ENCODE measurements at places on chromosomes 2 and 18.

DNA sequence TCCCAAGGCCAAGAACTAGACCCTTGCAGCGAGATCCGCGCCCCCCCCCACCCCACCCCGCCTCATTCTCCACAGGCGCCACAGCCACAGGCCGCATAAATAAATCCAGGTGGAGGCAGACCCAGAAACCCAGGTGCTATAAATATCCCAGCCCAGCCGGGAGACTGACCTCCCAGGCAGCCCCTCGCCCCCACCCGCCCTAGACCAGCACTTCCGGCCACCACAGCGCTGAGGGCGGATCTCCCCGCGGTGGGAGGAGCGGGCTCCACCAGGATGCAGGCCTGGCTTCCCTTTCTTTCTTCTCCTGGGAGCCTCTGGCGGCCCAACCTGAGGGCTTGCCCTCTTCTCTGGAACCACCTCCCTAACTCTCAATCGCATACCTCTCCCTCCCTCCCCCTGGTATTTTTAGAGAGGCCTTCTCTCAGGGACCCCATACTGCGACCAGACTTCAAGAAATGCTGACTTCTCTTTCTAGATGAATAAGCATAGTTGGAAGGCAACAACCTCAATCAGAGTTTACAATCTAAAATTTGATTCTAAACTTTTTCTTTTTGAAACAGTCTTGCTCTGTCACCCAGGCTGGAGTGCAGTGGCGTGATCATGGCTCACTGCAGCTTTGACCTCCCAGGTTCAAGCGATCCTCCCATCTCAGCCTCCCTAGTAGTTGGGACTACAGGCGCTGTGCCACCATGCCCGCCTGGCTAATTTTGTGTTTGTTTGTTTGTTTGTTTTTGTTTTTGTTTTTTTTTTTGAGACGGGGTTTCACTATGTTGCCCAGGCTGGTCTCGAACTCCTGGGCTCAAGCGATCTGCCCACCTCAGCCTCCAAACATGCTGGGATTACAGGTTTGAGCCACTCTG, 55.0 kb downstream of the PKDCC start:
- H3K36me3 ChIP-seq: no peaks in the 10 kb centered on the region

- no peak overlapping the region for H3K4me3 ChIP-seq
- H3K27ac ChIP-seq: no peak overlapping the region
- no peaks in the 10 kb centered on the region for H3K36me3 ChIP-seq
- peaks cover 7% of the 10 kb centered on the region for H3K4me1 ChIP-seq
Measured at GRCh38 chr18:50825621-50826020, 5.8 kb upstream of the MRO start.

GRCh38 chr18:811182-811891, 705 bp downstream of the YES1 start:
- H3K36me3 ChIP-seq: no peaks in the 10 kb centered on the region
- H3K4me3 ChIP-seq: peak overlapping the region; percentile 98
- peaks cover 3% of the 10 kb centered on the region for H3K27me3 ChIP-seq
- peak overlapping the region; percentile 94 for H3K27ac ChIP-seq

DNA sequence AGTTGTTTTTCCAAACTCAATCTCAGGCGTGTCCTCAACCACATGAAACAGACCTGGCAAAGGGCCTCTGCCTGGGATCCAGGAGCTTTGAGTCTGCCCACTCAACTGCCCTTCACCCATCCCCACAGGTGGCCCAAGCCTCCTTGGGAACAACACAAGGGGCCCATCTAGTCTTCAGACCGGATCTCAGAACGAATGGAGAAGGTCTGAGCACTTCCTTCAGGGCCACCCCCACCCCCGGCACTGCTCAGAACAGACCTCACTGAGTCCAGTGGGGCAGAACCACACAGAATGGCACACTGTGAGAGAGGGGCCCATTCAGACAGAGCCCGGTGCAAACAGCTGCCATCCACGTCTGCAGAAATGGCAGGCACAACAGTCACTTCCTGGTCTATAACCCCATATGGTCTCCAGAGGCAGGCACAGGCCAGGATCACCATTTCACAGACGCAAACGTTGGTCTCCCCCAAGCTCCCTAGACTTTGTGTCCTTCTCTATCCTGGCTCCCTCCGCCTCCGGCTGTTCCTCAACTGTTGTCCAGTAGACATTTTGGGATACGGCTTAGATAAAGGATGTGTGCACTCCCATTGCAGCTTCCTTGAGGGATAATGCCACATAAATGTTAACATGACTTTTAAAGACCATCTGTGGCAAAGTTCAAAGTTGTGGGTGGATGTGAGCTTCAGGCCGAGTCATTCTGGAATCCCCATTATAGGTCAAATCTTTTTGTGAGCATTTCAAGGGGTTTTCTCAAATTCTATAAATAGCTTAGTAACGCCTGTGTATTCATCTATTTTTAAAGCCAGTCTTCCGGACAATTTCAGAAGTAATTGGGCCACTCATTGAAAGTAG, 149.7 kb downstream of the SMAD7 start:
- peak; percentile 62 for DNase-seq
- H3K4me3 ChIP-seq: no peak overlapping the region
- H3K27ac ChIP-seq: no peak overlapping the region
- H3K27me3 ChIP-seq: no peaks in the 10 kb centered on the region

- no peaks in the 10 kb centered on the region for H3K36me3 ChIP-seq
- H3K27me3 ChIP-seq: peaks cover 3% of the 10 kb centered on the region
- H3K4me1 ChIP-seq: no peaks in the 10 kb centered on the region
- no peak overlapping the region for H3K4me3 ChIP-seq
- no peak for DNase-seq
Measured at GRCh38 chr18:73674125-73674865, 473.3 kb downstream of the FBXO15 start.

DNA sequence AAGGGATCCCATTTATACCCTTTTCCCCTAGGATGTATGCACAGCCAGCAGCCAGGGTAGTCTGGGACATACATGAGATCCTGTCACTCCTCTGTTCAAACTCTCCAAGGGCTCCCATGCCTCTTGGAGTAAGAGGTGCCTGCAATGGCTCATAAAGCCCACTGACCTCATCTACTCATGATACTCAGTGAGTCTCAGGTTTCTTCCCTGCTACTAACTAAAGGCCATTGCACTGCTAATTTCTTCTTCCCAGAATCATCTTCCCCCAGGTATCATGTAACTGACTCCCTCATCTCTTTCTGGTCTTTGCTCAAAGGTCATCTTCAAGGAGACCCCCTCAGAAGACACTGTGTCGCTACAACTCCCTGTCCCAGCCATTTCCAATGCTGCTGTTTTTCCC, 68.2 kb downstream of the CCBE1 start:
- peaks cover 28% of the 10 kb centered on the region for H3K4me1 ChIP-seq
- no peak for DNase-seq
- H3K4me3 ChIP-seq: no peak overlapping the region
- peaks cover 7% of the 10 kb centered on the region for H3K27me3 ChIP-seq
- peaks cover 3% of the 10 kb centered on the region for H3K36me3 ChIP-seq
- no peak overlapping the region for H3K27ac ChIP-seq

DNA sequence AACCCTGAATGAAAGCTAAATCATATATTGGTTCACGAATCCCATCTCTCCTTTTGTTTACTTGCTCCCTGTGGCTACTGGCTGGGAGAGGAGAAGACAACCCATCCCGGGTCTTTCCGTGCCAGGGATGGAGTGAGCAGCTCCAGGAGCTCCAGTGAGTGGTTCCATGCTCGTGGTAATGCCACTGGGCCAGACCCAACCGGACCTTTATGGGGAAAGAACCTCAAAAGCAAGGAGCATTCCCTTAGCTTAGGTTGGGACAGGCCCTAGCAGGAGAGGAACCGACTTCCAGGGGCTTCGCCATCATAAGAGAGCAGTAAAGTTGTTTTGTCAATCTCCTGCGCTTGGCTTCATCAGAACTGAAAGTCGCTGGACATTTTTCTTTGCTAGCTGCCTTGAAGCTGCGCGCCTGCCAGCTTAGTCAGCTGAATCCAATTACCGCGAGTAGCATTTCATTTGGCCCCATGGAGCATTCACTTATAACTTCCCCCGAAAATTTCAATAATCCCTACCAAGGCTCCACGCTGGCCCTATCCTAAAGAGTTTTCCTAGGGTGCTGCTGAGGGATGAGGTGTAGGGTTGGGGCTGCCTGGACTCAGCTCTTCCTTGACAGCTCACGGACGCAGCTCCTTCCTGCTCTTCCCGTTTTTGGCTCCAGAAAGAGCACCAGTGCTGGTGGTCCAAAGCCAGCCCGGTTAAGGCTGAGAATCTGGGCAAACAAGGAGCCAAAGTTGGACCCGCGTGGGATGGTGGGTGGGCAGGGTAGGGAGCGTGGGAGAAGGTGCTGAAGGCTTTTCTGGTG, 4.9 kb downstream of the HOXD3 start:
- H3K36me3 ChIP-seq: peaks cover 5% of the 10 kb centered on the region
- peaks cover 95% of the 10 kb centered on the region for H3K27me3 ChIP-seq
- H3K4me3 ChIP-seq: peak overlapping the region; percentile 88
- H3K27ac ChIP-seq: peak overlapping the region; percentile 64
- DNase-seq: no peak
- H3K4me1 ChIP-seq: peaks cover 51% of the 10 kb centered on the region
